ENCODE measurements at places on chromosomes 1 and 21.
A peak's percentile ranks its signal among the peaks of the same experiment; 100 is the strongest.

DNA sequence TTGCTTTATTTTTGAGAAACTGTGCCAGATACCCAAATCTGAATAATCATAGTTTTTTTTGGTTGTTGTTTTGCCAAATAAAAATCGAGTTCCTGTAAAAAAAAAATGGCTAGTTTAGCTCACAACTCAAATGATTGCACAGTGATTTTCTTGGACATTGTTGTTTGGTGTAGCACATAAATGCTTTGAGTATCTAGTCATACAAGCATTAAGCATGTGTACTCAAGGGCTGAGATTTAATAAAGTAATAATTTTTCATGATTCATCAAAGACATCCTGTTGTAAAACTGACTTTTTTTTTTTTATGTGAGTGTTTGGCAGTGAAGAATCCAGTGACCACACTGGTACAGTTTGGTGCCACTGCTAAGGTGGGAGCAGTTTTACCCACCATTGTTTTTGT, 18.8 kb downstream of the ITSN1 start:
- no peak for DNase-seq

GRCh38 chr1:203080456-203080855, 5.4 kb downstream of the MYOG start:
- no peak for DNase-seq

- DNase-seq: no peak
Observed at GRCh38 chr1:92985101-92985500, 23.8 kb upstream of the DIPK1A start.

- DNase-seq: no peak
Observed at GRCh38 chr1:167077128-167077867, 12.9 kb downstream of the GPA33 start.

- peak; percentile 24 for DNase-seq
Observed at GRCh38 chr1:167648978-167649744, 19.1 kb downstream of the RCSD1 start.

GRCh38 chr1:27993241-27993640, 33.5 kb downstream of the XKR8 start:
- no peak for DNase-seq

GRCh38 chr1:47996406-47997226, 569 bp downstream of the TRABD2B start:
- DNase-seq: peak; percentile 59

DNA sequence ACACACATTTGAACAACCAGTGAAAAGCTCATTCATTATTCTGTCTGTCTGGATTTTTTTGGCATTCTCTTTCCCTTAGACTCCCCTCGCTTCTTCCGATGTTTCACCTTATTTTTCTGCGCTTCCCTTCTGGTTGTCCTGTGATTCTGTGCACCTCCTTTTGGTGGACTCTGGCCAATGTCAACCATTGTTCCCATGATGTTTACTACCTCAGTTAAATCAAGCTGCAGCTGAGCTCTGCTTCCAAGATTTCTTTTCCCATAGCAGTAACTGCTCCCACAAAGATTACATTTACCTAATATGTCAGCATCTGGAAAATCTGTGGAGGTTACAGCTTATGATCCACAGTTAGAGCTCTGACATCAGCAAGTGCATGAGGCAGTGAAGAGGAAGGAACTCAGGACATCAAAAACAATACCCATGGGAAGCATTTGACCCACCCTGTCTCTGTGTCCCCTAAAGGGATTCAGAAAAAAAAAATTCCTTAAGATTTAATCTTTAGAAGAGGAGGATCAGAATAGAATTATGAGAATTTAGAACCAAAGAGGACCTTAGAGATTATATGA, 69.9 kb upstream of the ADAMTS5 start:
- no peak for DNase-seq

DNA sequence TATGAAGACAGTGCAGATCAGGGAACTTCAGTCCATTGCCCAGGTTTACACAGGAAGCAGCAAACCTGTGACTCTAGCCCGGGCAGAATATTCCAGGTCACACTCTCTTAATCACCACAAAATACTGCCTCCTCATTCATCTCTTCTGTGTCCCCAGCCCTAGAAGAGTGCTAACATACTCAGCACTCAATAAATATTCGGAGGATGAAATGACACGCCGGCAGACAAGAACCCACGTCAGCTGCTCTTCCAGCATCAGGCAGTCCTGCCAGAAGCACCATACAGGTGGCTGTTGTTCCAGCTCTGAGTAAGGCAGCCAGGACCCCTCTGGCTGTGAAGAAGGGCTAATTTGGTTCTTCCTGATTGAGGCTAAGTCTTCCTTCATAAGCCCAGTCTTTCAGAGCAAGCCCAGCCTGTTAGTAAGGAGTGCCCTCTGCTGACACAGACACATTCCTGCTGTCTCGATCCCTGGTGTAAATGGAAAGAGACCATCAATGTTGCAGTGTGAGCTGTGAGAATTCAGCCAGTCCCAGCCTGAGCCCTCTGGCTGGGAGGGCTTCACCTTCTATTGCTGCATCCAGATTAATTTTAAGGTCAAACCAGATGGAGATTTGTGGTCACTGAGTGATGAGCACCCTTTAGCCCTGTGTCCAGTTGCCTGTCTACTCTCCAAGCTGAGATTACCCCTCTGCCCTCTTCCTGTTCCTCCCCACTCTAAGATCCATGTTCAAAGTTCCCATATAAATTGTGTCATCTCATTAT, 45.0 kb upstream of the KIRREL1 start:
- peak; percentile 86 for DNase-seq

GRCh38 chr1:76868154-76868882, 1.0 kb downstream of the ST6GALNAC5 start:
- peak; percentile 83 for DNase-seq

- DNase-seq: no peak
Observed at GRCh38 chr1:222739465-222739864, 2.5 kb downstream of the FAM177B start.

GRCh38 chr21:41338455-41338854, 21.9 kb downstream of the FAM3B start:
- no peak for DNase-seq

DNA sequence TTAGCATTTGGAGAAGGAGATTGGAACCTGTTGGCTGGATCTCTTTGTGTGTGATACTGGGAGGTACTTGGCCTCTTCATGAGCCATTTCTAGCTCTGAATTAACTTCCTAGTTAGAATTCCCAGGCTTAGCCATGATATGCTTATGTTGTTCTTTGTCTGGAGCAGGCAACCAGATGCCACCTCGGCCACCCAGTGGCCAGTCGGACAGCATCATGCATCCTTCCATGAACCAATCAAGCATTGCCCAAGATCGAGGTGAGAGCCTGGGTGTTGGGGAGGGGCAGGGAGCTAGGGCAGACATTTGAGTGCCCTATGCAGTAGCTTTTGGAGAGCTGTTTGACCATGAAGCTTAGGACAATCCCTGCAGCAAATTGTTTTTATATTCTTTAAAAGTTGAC, 26.5 kb upstream of the PIGV start:
- peak; percentile 9 for DNase-seq

DNA sequence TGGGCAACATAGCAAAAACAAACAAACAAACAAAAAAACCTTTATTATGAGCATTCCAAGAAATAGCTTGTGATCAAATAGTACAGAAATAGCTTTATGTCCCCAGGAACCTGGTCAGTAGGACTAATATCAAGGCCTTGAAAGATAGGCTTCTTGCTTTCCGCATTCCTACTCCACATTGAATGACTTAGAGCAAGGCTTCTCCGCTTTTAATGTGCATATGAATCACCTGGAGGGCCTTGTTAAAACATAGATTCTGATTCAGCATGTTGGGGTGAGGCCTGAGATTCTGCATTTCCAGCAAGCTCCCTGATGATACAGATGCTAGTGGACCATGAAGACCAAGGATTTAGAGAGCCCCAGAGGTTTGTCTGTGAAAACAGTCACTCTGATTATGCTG, 17.4 kb downstream of the PLEKHA6 start:
- DNase-seq: peak; percentile 55

DNA sequence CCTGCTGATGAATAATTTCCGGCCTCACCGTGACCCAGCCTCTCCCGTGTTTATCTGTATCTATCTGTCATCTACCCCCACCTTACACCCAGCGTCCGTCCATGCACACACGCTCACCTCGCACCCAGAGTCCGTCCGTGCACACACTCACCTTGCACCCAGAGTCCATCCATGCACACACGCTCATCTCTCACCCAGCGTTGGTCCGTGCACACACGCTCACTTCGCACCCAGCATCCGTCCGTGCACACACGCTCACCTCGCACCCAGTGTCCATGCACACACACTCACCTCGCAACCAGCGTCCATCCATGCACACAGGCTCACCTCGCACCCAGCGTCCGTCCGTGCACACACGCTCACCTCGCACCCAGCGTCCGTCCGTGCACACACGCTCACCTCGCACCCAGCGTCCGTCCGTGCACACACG, 25.0 kb upstream of the COL18A1 start:
- no peak for DNase-seq

DNA sequence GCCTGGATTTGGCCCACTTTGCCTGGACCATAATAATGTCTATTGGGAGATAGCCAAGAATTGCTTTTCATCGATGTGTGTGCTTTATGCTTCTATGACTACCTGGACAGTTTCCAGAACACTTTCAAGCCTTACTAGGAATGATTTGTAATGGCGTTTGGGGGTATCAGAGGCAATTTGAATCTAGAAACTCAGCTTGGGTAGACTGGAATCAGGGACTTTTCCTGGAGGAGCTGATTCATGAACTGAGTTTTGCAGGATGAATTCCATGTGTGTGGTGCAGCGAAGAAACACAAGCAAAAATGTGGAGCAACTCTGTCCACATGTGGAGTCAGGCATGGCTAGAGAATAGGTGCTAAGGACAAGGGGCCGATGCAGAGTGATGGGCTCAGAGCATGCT, 11.9 kb upstream of the TMEM61 start:
- no peak for DNase-seq

- DNase-seq: no peak
Observed at GRCh38 chr21:17044696-17045095, 468.1 kb upstream of the CXADR start.

- no peak for DNase-seq
Observed at GRCh38 chr1:93567255-93567918, 114.2 kb downstream of the BCAR3 start.

- DNase-seq: no peak
Observed at GRCh38 chr1:198228925-198229324, 72.1 kb downstream of the NEK7 start.

- no peak for DNase-seq
Observed at GRCh38 chr1:221841251-221841982, 99.5 kb upstream of the DUSP10 start.

- DNase-seq: no peak
Observed at GRCh38 chr1:7407544-7407895, 363.6 kb upstream of the VAMP3 start.

DNA sequence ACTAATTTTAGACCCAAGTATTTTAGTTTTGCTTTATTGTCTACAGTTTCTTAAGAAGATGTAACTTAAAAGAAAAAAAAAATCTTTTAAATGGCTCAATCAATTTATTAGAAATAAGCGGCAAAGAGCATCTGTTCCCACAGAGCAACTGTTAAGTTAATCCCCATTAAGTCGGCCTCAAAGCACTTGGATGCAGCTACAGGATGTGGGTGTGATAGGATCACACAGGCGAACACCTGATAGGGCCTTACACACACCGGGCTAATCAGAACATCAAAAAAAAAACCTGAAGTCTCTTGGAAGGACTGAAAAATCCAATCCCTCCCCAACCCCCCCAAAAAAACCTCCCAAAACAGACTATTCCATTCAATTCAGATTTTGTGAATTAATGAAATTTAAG, 23.0 kb downstream of the APP start:
- no peak for DNase-seq

- DNase-seq: peak; percentile 38
Observed at GRCh38 chr21:39120876-39121599, 62.2 kb downstream of the PSMG1 start.

GRCh38 chr1:44546403-44547053, 127.8 kb downstream of the TMEM53 start:
- DNase-seq: peak; percentile 45

DNA sequence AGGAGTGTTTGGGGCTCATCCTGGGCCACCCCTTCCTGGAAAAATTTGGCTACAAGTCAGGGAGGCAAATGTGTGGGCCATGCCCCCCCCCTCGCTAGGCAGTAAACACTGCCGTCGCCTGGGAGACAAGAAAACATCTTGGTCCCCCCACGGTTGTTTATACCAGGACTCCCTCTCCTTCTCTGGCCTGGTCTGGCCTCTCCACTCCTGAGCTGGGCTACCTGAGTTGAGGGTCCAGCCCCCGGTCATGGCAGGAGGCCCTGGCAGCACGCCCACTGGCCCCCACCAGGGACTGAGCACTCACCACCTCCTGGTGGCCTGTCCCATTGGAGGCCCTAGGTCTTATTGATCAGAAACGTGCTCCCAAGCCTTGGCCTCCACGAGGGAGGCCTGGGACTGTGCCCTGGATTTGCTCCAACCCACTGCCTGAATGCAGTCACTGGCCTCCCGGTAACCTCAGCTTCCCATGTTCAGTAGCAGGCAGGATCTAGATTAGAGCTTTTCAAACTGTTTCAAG, 15.8 kb downstream of the KCNQ4 start:
- DNase-seq: no peak

DNA sequence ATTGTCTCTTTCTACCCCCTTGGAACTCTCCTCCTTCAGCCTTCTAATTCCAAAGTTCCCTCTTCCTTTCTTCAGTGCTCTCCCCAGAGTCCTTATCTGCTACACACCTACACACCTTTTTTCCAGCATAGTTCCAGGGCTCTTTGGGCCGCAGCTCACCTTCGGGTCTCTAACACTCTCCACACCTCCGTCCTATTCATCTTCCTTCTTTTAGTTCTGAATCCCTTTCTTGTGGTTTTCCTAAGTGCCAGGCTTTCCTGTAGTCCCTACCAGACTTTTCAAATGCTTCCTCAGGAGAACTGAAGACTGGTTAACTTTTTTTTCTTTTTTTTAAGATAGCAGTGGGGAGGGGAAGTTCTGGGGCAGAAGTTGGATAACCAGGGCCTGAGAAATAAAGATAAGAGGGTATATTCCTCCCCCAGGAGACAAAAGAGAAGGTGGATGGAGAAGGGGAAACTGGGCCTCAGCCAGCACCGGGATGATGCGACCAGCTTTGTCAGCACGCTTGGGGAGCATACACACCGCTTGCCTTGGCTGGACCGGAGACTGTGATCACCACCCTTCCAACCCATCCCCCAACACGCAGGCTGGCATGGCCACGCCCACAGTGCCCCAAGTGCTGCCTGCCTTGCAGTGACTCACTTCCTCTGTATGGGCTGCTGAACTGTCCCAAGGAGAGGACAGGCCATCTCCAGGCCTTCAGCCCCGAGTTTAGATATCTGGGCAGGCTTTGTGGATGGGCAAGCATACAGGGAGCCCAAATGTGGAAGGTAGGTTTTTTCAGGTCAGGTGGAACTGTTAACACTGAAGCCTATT, 2.5 kb upstream of the CERS2 start:
- peak; percentile 72 for DNase-seq

- DNase-seq: no peak
Observed at GRCh38 chr1:13667691-13668090, 32.3 kb upstream of the PRDM2 start.

All from GM23338 (cell line).